Mesenchymal stem cell (in vitro differentiated cells and primary cell): ENCODE measurements at places on chromosomes 2 and 18.

GRCh38 chr18:76414936-76415621, 80.0 kb downstream of the ZNF516 start:
- DNase-seq, result no peak
- H3K27ac ChIP-seq, result no peak overlapping the region
- H3K4me1 ChIP-seq, result peaks cover 16% of the 10 kb centered on the region
- no peaks in the 10 kb centered on the region for H3K27me3 ChIP-seq
- H3K36me3 ChIP-seq, result no peaks in the 10 kb centered on the region

- no peak overlapping the region for H3K27ac ChIP-seq
- DNase-seq, result no peak
- H3K36me3 ChIP-seq, result no peaks in the 10 kb centered on the region
- no peak overlapping the region for H3K4me3 ChIP-seq
- H3K4me1 ChIP-seq, result peaks cover 5% of the 10 kb centered on the region
These were observed 121.8 kb upstream of the HNMT start for GRCh38 chr2:137842430-137842829.

GRCh38 chr2:128841803-128842202, 523.1 kb upstream of the HS6ST1 start:
- no peak overlapping the region for H3K27ac ChIP-seq
- H3K4me1 ChIP-seq, result no peaks in the 10 kb centered on the region
- DNase-seq, result no peak
- no peaks in the 10 kb centered on the region for H3K36me3 ChIP-seq

GRCh38 chr2:219002395-219003266, 9.4 kb upstream of the CRYBA2 start:
- peaks cover 19% of the 10 kb centered on the region for H3K4me1 ChIP-seq
- no peak for DNase-seq
- peak overlapping the region; percentile 15 for H3K4me3 ChIP-seq
- H3K27me3 ChIP-seq, result peaks cover 82% of the 10 kb centered on the region

GRCh38 chr2:36371070-36371874, 15.7 kb downstream of the CRIM1 start:
- no peak overlapping the region for H3K4me3 ChIP-seq
- H3K36me3 ChIP-seq, result no peaks in the 10 kb centered on the region
- peak overlapping the region; percentile 85 for H3K27ac ChIP-seq
- no peak for DNase-seq
- no peaks in the 10 kb centered on the region for H3K27me3 ChIP-seq
- H3K4me1 ChIP-seq, result peaks cover 13% of the 10 kb centered on the region

DNA sequence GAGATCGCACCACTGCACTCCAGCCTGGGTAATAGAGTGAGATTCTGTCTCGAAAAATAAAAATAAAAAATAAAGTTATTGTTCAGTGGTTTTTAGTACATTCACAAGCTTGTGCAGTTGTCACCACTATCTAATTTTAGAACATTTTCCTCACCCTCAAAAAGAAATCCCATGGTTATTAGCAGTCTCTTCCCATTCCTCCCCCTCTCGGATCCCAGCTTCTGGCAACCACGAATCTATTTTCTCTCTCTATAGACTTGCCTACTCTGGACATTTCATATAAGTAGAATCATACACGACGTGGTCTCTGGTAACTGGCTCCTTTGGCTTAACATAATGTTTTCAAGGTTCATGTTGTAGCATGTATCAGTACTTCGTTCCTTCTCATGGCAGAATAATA, 38.6 kb downstream of the CABLES1 start:
- no peak overlapping the region for H3K27ac ChIP-seq
- no peak overlapping the region for H3K4me3 ChIP-seq
- no peak for DNase-seq
- no peaks in the 10 kb centered on the region for H3K36me3 ChIP-seq
- H3K27me3 ChIP-seq, result no peaks in the 10 kb centered on the region

GRCh38 chr2:126828491-126828890, 70.2 kb upstream of the TEX51 start:
- H3K27ac ChIP-seq, result no peak overlapping the region
- H3K4me3 ChIP-seq, result no peak overlapping the region
- no peaks in the 10 kb centered on the region for H3K27me3 ChIP-seq

GRCh38 chr2:189147989-189148388, 31.6 kb downstream of the COL5A2 start:
- no peak for DNase-seq
- no peak overlapping the region for H3K4me3 ChIP-seq

DNA sequence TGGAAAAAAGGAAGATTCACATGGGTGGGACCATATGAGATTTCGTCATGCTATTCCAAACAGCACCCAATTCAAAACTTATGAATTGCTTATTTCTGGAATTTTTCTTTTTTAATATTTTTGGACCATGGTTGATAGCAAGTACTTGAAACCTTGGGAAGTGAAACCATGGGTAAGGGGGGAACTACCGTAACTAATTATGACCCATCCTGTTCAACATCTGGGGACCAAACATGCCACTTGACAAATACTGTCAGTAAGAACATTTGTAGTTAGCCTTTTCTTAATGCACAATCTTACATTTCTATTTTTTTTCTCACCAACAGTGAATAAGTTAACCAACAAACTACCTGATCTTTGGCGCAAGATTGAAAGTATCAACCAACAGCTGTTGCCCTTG, 105.7 kb upstream of the TTC39C start:
- no peak overlapping the region for H3K4me3 ChIP-seq
- DNase-seq, result no peak
- no peak overlapping the region for H3K27ac ChIP-seq
- no peaks in the 10 kb centered on the region for H3K27me3 ChIP-seq
- H3K4me1 ChIP-seq, result no peaks in the 10 kb centered on the region
- peaks cover 79% of the 10 kb centered on the region for H3K36me3 ChIP-seq

GRCh38 chr2:80489717-80490116, 185.2 kb upstream of the LRRTM1 start:
- H3K4me3 ChIP-seq, result no peak overlapping the region
- no peaks in the 10 kb centered on the region for H3K36me3 ChIP-seq
- peak; percentile 39 for DNase-seq
- no peak overlapping the region for H3K27ac ChIP-seq
- H3K4me1 ChIP-seq, result no peaks in the 10 kb centered on the region

- no peak overlapping the region for H3K27ac ChIP-seq
- no peaks in the 10 kb centered on the region for H3K4me1 ChIP-seq
These were observed 63.0 kb upstream of the TWIST2 start for GRCh38 chr2:238784671-238785527.

DNA sequence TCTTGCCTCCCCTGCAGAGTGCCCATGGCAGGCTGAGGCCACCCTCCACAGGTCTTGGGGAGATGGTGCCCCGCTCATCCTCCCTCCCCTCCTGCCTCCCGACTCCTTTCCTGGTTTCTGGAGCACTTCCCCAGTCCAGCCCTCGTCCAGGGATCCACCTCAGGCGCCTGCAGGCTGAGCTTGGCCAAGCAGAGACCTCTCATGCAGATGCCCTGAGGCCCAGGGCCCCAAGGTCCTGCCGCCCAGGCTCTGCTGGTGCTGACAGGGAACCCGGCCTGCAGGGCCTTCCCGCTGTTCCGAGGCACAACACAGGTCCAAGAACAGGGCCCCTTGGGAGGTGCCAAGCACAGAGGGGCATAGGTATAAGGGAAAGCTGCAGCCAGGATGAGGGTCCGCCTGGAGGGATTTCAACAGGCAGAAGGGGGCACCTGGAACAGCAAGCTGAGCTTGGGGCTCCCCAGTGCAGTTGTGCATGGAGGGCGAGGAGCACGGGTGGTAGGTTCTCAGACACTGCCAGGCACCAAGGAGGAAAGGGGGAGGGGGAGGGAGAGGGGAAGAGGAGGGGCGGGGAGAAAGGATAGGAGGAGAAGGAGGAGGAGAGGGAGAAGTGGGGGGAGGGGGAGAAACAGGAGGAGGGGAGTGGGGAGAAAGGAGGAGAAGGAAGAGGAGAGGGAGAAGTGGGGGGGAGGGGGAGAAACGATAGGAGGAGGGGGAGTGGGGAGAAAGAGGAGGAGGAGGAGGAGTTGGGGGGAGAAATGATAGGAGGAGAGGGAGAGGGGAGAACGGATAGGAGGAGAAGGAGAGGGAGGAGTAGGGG, 1.2 kb upstream of the ANO7 start:
- no peak overlapping the region for H3K4me3 ChIP-seq
- peaks cover 16% of the 10 kb centered on the region for H3K36me3 ChIP-seq
- H3K27ac ChIP-seq, result no peak overlapping the region

- no peak overlapping the region for H3K4me3 ChIP-seq
- no peak overlapping the region for H3K27ac ChIP-seq
- no peaks in the 10 kb centered on the region for H3K27me3 ChIP-seq
- no peaks in the 10 kb centered on the region for H3K4me1 ChIP-seq
- no peak for DNase-seq
- H3K36me3 ChIP-seq, result no peaks in the 10 kb centered on the region
These were observed 121.2 kb upstream of the CAVIN2 start for GRCh38 chr2:191968120-191968519.

DNA sequence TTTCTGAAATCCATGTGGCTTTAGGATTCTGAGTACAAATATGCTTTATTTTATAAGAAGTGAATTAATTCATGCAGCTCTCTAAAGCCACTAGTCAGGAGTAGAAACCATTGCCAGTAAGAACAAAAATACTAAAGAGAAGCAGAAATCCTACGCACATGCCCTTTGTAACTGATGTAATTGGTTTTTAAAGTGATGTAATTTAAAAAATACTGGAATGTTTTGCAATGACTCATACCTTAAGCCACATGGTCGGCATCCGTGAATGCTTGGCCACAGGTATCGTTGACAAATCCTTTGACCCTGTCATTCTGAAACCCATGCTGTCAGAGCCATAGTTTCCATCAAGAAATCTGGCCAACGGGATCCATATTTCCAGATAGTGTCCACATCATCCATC, 213.3 kb downstream of the ACKR3 start:
- H3K27me3 ChIP-seq, result no peaks in the 10 kb centered on the region
- peaks cover 6% of the 10 kb centered on the region for H3K4me1 ChIP-seq
- peak; percentile 16 for DNase-seq
- H3K27ac ChIP-seq, result no peak overlapping the region
- H3K4me3 ChIP-seq, result no peak overlapping the region
- no peaks in the 10 kb centered on the region for H3K36me3 ChIP-seq

GRCh38 chr2:208130712-208131110, 1.1 kb upstream of the CRYGC start:
- no peaks in the 10 kb centered on the region for H3K36me3 ChIP-seq
- H3K27me3 ChIP-seq, result no peaks in the 10 kb centered on the region
- H3K27ac ChIP-seq, result no peak overlapping the region
- peaks cover 1% of the 10 kb centered on the region for H3K4me1 ChIP-seq

- H3K4me1 ChIP-seq, result no peaks in the 10 kb centered on the region
- no peaks in the 10 kb centered on the region for H3K36me3 ChIP-seq
- DNase-seq, result no peak
- H3K27me3 ChIP-seq, result no peaks in the 10 kb centered on the region
- no peak overlapping the region for H3K27ac ChIP-seq
- no peak overlapping the region for H3K4me3 ChIP-seq
These were observed 520.0 kb upstream of the SALL3 start for GRCh38 chr18:78459668-78460067.

DNA sequence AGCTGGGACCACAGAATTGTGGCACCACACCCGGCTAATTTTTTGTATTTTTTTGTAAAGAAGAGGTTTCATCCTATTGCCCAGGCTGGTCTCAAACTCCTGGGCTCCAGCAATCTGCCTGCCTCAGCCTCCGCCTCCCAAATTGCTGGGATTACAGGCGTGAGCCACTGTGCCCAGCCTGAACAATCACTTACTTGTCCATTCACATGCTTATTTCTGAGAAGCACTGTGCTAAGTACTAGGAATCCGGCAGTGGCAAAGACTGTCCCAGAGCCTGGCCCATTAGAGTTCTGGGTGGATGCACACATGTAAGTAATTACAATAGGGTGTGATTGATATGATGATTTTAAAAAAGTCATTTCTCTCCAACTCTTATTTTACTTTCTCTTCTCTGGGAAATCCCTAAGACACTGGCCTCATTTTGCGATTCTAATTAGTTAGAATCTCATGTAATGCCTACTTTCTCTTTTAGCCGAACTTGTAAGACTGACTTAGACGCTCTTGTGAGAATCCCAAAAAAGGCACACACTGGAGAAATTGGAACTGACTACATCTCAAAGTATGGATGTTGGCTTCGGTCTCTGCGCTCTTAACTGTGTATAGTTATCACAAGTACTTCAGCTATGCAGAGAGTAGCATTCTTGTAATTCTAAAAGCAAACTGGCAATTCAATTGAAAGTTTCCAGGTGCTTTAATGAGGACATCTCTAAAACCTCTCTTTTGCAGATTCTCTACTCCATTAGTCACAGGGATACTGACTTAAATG, 567.7 kb downstream of the DCC start:
- no peak overlapping the region for H3K27ac ChIP-seq
- no peaks in the 10 kb centered on the region for H3K36me3 ChIP-seq
- no peak overlapping the region for H3K4me3 ChIP-seq
- H3K27me3 ChIP-seq, result no peaks in the 10 kb centered on the region
- no peak for DNase-seq
- no peaks in the 10 kb centered on the region for H3K4me1 ChIP-seq

DNA sequence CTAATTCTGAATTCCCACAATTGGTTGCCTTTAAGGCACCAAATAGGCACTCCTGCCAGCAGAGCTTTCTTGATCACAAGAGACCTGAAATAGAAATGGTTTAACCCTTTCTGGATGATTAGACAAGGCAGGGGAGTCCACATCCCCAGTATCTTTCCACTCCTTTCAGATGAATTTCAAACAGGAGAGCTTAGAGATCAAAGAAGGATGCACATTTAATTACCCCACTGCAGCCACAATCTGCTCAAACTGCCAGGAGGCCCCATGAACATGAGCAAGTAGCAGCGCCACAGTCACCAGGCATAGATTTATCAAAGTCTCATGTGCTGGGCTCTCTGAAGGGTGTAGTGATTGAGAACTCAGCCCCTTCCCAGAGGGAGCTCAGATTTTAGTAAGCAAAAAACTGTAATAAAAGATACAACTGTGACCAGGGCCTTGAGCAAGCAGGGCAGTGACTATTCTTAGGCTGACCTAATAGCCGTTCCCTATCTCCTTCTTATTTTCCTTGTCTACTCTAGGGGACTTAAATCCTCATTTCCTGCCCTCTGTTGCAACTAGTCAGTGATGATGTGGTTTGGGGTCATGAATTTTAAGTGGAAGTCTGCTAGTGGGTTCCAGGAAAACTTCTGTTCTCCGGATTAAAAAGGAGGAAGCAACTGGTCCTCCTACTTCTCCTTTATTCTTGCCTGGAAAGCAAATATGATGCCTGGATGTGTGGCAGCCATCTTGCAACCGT, 53.7 kb downstream of the SLC4A3 start:
- peaks cover 9% of the 10 kb centered on the region for H3K4me1 ChIP-seq
- peak; percentile 56 for DNase-seq
- H3K27me3 ChIP-seq, result no peaks in the 10 kb centered on the region
- no peaks in the 10 kb centered on the region for H3K36me3 ChIP-seq
- H3K4me3 ChIP-seq, result no peak overlapping the region

- DNase-seq, result no peak
- no peak overlapping the region for H3K4me3 ChIP-seq
- H3K27ac ChIP-seq, result no peak overlapping the region
- H3K4me1 ChIP-seq, result no peaks in the 10 kb centered on the region
- no peaks in the 10 kb centered on the region for H3K27me3 ChIP-seq
- no peaks in the 10 kb centered on the region for H3K36me3 ChIP-seq
These were observed 48.6 kb downstream of the AP1S3 start for GRCh38 chr2:223788826-223789225.

GRCh38 chr2:95017836-95018235, 7.7 kb upstream of the MAL start:
- no peak for DNase-seq
- H3K27ac ChIP-seq, result no peak overlapping the region
- H3K4me3 ChIP-seq, result no peak overlapping the region
- peaks cover 8% of the 10 kb centered on the region for H3K27me3 ChIP-seq
- no peaks in the 10 kb centered on the region for H3K4me1 ChIP-seq
